ENCODE measurements at places on chromosomes 2 and 18.
A peak's percentile ranks its signal among the peaks of the same experiment; 100 is the strongest.

DNA sequence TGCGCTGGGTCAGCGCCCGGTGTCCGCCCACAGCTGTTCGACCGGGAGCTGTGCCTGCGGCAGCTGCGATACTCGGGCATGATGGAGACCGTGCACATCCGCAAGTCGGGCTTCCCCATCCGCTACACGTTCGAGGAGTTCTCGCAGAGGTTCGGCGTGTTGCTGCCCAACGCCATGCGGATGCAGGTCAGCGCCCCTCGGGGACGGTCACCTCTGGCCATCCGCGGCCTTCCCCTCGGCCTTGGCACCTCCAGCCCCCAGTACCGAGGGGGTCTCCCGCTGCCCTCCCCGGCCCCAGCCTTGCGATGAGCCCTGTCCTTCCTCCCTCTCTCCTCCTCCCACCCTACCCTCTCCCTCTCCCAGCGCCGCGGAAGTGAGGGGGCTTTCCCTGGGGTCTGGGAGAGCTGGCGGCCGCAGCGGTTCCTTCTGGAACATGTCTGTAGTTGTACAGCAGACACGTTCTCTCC, 53.2 kb upstream of the GPR17 start:
- peak; percentile 40 for DNase-seq

- no peak for DNase-seq
Observed at GRCh38 chr18:6219116-6219717, 195.5 kb downstream of the L3MBTL4 start.

DNA sequence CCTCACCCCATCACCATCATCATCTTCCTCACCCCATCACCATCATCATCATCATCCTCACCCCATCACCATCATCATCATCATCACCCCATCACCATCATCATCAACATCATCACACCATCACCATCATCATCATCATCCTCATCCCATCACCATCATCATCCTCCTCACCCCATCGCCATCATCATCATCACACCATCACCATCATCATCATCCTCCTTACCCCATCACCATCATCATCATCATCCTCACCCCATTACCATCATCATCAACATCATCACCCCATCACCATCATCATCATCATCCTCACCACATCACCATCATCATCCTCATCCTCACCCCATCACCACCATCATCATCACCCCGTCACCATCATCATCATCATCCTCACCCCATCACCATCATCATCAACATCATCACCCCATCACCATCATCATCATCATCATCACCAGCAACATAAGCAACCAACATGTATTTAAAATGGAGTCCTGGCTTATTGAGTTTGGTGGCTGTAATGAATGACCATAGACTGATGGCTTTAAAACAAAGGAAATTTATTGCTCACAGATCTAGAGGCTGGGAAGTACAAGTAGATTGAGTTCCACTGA, 150.0 kb downstream of the DNER start:
- no peak for DNase-seq

- no peak for DNase-seq
Observed at GRCh38 chr2:46211461-46211860, 85.7 kb upstream of the EPAS1 start.

- no peak for DNase-seq
Observed at GRCh38 chr2:120515759-120516678, 170.1 kb downstream of the INHBB start.

DNA sequence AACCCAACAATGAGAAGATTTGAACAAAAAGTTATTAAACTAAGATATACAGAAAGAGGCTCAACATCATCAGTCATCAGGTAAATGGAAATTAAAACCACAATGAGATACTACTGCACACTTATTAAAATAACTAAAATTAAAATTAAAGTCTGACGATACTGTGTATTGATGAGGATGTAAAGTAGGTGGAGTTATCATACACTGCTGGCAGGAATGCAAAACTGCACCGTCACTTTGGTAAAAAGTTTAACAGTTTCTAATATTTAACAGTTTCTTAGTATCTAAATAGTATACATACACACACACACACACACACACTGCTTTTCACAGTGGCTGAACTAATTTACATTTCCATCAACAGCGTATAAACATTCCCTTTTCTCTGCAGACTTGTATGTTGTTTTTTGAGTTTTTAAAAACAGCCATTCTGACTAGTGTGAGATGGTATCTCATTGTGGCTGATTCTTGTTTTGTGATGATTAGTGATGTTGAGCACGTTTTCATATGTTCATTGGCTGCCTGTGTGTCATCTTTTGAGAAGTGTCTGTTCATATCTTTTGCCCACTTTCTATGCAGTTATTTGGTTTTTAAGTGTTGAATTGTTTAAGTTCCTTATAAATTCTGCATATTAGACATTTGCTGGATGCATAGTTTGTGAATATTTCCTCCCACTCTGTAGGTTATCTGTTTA, 726.9 kb upstream of the CHAC2 start:
- DNase-seq: no peak

DNA sequence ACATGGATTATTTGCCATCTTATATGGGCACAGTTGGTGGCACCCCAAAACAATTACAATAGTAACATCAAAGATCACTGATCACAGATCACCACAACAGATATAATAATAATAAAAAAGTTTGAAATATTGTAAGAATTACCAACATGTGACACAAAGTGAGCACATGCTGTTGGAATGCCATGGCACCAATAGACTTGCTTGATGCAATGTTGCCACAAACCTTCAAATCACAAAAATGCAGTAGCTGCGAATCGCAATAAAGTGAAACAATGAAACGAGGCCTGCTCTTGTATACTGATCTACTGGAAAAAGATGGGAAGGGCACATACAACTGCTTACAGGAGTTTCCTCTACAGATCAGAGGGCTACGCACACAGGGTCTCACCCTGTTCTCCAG, 32.2 kb upstream of the AMMECR1L start:
- DNase-seq: no peak

- no peak for DNase-seq
Observed at GRCh38 chr2:234826681-234827080, 125.1 kb upstream of the SH3BP4 start.

- no peak for DNase-seq
Observed at GRCh38 chr2:176589287-176589686, 320.0 kb downstream of the MTX2 start.

GRCh38 chr2:129281791-129282530, 697.5 kb upstream of the RAB6C start:
- no peak for DNase-seq

GRCh38 chr18:48887294-48887904, 63.4 kb downstream of the SMAD7 start:
- DNase-seq: no peak

DNA sequence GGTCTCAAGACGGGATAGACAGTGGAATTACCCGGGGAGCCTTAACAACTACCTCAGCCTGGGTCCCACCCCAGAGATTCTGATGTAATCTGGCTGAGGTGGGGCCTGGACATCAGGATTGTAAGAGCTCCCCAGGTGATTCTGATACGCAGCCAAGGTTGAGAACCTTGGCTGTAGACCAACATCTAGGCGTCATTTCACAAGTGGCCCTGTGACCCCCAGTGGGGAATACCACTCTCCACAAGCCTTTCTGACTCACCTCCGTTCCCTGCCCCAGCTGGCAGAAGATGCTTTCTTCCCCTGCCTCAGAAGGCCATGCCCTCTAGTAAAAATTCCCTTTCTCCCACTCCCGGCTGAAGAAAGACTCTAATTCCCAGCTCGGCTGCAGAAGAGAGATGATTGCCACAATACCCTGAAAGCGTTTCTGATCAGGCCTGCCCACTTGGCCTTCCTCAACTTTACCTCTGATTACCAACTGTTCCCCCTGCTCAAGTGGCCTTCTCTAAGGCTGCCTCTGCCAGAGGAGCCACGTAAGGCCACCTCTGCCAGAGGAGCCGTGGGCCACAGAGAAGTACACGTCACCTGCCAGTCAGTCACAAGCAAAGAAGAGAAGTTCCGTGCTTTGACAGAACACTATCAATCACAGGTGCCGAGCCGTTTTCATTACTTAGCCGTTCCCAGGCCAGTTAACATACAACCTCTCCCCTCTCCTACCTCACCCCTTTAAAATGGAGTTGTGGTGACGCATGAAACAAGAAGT, 116.8 kb upstream of the PKDCC start:
- no peak for DNase-seq

GRCh38 chr18:8365006-8365405, 244.2 kb upstream of the RAB12 start:
- DNase-seq: no peak

DNA sequence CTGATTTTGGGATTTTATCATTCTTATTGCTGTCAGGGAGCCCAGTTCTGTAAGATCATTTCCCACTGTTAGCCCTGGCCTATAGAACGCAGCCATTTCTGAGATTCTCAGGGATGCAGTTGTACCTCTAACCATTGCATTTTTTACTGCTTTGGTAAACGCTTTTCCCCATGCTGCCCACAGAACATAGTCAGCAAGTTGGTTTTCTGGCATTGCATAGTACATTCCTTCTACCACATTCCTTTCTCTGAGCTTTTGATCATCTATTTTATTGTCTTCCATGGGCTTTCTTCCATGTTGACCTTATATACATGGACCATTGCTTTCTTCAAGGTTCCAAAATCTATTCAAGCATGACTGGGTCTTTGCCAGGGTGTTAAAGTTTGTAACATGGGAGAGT, 86.8 kb upstream of the ST6GAL2 start:
- no peak for DNase-seq

GRCh38 chr2:58959996-58960395, 718.9 kb upstream of the FANCL start:
- no peak for DNase-seq

Data from activated CD8-positive, alpha-beta memory T cell treated with anti-CD3 and anti-CD28 coated beads, Interleukin-2, amount 50 U/mL, for 48 hours (primary cell).